T follicular helper cell (primary cell): ENCODE measurements at places on chromosomes 6 and 20.

- DNase-seq: no peak
These were observed 33.0 kb downstream of the NUP153 start for GRCh38 chr6:17673543-17674254.

GRCh38 chr20:23190557-23190956, 104.4 kb upstream of the CD93 start:
- no peak for DNase-seq

- no peak for DNase-seq
These were observed 275.6 kb downstream of the SMOC2 start for GRCh38 chr6:168716581-168716980.

- no peak for DNase-seq
These were observed 37.9 kb downstream of the TRAM2 start for GRCh38 chr6:52538901-52539354.

GRCh38 chr20:50980071-50980681, 21.6 kb downstream of the MOCS3 start:
- DNase-seq: no peak

DNA sequence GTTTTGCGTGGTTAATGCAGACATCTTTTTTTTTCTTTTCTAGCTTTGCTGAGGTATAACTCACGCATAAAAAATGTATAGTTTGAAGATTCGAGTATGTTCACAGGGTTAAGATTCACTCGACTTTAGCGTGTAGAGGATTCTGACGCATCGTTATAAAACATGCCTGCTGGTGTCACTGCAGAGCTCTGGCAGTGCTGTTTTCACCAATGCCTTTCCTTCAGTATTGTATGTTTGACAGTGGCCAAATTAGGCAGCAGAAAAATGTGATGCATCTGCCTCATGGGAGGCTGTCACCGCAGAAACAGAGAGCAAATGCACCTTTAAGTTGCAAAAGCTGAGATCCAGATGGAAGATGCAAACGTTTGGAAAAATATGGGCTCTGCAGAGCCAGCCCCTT, 18.0 kb upstream of the SIRPB2 start:
- no peak for DNase-seq

- DNase-seq: no peak
These were observed 744.0 kb upstream of the MAP3K7 start for GRCh38 chr6:91330896-91331295.

DNA sequence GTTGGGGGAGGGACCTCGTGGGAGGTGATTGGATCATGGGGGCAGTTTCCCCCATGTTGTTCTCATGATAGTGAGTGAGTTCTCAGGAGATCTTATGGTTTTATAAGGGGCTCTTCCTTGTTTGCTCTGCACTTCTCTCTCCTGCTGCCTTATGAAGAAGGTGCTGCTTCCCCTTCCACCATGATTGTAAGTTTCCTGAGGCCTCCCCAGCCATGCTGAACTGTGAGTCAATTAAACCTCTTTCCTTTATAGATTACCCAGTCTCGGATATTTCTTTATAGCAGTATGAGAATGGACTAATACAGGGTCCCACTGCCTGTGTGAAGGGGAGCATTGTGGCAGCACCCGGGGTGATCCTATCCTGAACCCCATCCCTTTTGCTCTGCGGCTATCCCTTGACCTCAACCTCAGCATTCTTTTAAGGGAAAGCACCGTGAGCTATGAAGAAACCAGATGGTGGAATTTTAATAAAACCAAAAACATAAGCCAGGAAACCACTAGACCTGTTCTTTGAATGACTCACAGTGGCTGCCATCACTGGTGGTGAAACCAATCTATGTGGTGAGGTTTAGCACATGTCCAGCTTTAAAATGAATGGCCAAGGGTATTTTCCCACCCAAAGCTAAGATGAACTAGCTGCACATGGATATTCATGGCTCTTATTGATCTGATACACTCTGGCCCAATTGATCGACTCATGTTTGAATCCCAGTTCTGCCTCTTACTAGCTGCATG, 62.2 kb downstream of the ZDHHC14 start:
- DNase-seq: no peak

- DNase-seq: no peak
These were observed 17.5 kb upstream of the CEP85L start for GRCh38 chr6:118668761-118669385.

- no peak for DNase-seq
These were observed 237.7 kb upstream of the RAB32 start for GRCh38 chr6:146305951-146306350.

GRCh38 chr6:56255349-56255748, 8.0 kb upstream of the COL21A1 start:
- no peak for DNase-seq

DNA sequence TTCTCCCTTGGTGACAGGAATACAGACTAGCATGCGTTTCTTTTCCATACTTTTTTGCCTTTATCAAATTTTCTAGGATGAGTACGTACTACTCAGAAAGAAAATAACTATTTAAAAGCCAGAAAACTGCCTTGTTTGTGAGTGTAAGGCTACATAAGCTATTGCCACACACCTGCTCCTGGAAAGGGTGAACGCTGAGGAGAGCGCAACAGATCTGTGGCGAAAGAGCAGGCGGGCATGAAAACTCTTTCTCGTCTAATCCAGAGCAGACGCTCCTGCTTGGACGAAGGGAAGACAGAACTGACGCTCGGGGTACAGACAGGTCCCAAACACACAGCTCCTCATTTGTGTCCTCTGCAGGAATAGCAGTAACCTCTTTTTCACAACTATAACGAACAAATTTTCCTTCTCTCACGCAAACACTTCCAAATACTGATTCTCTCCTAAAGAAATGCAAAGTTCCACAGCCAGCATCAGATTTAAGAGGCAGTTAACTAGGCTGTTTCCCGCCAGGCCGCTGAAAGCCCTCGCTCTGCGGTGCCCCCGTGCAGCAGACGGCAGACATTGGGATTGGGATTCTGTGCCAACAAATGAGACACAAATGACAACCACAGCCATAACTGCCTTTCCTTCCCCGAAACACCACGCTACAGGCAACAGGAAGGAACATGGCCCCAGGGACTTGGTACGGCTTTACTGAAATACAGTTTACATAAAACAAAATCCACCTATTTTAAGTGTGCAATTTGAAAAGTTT, 20.0 kb downstream of the TAF4 start:
- no peak for DNase-seq

DNA sequence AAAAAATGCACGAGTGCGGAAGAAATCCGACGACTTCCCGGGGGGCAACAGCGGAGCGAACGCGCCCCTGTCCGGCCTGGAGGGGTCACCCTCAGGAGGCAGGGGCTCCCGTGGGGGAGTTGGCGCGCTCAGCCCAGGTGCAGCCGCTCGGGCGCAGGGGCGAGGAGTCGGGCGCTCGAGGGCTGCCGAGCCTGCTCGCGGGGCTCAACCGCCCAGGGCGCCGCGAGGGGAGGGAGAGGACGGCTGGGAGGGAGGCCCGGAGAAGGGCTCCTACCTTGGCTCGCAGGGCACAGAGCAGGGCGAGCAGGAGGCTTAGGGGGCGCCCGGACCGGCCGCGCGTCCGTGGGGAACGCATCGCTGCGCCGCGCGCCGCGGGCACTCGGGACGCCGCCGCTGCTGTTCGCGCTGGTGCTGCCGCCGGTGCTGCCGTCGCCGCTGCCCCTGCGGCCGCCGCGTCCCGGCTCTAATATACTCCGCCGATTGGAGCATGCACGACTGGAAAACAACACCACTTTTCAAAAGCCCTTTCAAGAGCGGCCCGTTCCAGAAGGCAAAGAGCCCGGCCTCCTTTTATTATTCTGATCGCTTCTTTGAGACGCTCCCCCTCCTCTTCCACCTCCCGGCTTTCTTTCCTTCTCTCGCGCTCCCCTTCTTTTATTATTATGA, 490 bp downstream of the JAG1 start:
- DNase-seq: no peak

DNA sequence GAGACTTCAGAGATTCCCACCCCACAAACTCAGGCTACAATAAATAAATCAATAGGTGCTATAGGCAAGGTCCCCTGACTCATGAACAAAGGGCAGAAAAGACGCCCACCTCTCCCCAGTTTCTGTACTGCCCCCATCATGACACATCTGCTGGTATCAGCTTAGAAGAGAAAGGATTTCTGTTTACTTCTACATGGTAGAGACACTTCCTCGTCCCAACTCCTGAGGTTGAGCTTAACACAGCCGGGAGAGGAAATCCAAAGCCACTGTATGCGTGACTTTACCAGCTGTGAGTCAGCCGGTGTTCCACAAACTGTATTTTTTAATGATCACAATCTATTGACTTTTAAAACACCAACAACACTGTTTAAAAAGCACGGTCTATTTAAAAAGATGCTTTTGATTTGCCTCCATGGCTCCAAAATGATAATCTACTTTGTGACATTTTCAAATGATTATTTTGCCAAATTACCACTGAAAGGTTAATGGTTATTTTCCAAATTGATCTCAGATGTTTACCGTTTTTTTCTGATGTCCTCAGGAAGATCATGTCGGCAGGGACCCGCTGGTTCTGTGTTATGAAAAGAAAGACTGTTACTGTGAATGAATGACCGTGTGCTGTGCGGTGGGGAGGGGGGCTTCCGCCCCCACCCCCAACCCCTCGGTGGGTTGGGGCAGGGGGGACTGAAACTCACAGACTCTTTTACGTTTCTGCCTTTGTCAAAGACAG, 72.5 kb downstream of the ATP9A start:
- DNase-seq: no peak

- DNase-seq: no peak
These were observed 88.0 kb downstream of the SCML4 start for GRCh38 chr6:107735906-107736635.

DNA sequence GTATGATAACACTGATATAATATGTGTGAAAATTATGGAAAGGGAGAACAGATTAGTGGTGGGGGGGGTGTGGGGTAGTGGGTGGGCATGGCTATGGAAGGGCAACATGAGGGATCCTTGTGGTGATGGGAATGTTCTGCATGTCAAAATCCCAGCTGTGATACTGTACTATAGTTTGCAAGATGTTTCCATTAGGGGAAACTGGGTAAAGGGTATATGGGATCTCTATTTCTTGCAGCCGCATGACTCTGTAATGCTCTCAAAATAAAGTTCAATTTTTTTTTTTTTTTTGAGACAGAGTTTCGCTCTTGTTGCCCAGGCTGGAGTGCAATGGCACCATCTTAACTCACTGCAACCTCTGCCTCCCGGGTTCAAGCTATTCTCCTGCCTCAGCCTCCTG, 14.3 kb downstream of the ZBTB2 start:
- no peak for DNase-seq

- peak; percentile 79 for DNase-seq
These were observed at the start of gene TAPBP for GRCh38 chr6:33313709-33314514. Gene TAPBP (minus strand): TSS chr6:33314078. CDS start chr6:33314041, 37 bp downstream.

- DNase-seq: no peak
These were observed 117.5 kb upstream of the SAMD5 start for GRCh38 chr6:147390909-147391536.

- DNase-seq: no peak
These were observed 5.5 kb downstream of the BMP7 start for GRCh38 chr20:57260934-57261333.

DNA sequence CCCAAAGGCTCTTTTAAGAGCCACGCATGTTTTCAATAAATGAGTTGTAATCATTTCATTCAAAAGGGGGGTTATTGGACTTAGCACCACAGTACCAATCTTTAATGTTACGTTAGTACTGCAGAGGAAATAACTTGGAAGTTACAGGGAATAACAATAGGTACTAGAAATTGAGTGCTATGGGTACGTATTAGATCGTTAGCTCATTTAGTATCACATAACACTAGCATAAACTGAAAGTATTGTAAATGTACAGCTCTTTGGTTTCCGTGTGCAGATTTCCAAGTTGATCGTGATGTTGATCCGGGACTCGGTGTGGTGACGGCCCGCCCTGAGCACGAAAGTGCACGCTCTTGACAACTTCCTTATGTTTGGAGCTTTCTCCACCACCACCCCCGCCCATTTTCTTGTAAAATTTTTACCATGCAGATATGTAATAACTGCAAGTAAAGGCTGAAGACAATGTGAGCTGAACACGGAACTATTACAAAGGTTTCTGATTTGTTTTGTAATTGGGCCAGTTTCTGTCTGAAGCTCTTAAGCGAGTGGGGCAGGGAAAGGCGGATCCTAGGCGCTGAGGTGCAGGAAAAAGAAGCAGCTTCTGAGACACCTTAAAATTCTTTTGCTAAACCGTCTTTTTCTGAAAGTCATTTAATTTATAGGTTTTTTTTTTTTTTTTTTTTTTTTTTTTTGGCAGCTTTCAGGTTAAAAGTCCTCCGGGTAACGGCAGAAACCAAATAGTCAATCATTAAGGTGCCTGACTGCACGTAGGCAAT, 71.5 kb downstream of the HFE start:
- peak; percentile 59 for DNase-seq

GRCh38 chr6:145175470-145175869, 559.9 kb downstream of the EPM2A start:
- no peak for DNase-seq

DNA sequence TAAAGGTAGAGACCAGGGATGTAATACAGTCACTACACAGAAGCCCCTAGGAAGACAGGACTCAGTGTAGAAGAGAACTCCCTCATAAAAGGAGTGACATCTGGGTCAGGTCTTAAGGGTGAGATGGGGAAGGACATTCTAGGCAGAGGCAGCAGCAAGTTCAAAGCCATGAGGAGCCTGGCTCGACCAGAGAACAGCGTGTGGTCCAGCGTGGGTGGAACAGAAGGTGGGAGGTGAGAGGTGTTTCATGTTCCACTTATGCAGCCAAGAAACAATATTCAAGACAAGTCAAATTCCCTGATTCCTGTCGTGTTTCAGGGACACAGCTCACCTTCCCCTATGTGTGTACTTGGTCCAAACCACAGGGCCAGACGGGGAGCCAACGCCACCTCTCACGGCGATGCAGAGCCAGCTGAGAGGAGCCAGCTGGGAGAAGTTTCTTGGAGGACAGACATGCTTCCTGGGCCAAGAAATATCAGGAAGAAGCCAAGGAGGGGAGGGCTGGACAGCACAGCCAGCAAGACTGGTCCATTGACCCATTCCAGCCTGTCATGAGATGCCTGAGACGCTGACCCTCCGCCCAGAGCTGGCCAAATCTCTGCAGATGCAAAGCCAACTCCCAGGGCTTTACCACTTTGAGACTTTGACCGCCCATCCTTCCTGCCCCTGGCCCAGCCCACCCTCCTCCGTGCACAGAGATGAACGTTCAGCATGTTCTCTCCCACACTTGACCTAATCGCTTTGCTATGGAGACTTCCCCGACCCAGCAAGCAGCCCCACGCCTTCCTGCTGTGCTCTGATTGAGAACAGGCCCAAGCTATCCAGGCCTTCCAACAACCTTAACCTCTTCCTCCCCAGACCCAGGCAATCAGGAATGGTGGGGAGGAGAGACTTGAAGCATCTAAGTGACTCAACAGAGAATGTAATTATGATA, 113.8 kb downstream of the PRND start:
- no peak for DNase-seq
